B cell (primary cell): ENCODE measurements at places on chromosomes 6 and 20.

DNA sequence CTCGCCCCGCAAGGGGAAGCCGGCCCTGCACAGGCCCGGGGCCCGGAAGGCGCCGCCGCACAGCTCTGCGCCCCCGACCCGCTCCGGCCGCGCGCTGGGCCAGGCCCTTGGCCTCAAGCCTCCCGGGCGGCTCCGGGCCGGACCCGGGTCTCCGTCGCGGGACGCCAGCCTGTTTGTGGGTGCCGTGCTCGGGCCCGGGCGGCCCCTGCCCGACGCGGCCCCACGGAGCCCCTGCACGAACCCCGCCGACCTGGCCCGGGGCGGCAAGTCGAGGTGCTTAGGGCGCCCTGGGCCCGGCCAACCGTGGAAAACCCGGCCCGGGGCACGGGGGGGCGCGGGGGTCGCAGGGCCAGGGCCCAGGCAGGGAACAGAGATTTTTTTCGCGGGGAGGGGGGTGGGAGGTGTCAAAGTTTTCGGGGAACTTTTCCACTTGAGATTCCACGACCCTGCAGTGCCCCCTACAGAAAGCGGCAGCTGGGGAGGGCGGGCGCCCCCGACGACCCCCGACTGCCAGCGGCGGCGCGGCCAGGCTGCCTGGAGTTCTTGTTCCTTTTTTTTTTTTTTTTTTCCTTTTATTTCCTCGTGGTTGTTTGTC lies 805 bp upstream of the STX16 start:
- DNase-seq: peak; percentile 66

DNA sequence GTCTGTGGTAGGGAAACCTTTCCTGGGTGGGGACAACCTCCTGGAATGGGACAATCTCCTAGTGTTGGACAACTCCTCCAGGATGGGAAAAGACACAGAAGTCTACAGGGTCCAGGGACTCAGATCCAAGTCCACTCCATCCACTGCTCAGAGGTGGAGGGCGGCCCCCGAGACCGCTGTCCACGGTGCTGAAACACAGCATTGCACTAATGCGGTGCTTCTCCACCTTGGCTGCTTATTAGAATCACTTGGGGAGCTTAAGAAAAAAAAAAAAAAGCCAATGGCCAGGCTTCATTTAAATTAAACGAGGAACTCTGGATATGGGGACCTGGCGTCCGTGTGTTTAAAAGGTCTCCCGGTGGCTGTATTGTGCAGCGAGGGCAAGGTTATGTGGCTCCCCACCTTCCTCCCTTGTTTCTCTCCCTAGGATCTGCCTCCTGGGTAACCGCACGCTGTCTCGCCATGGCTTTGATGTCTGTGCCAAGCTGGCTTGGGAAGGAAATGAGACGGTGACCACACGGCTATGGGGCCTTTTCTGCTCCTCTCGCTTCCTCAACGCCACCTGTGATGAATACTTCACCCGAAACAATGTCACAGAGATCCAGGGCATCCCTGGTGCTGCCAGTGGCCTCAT lies 12.0 kb downstream of the SLC12A5 start:
- DNase-seq: peak; percentile 51

DNA sequence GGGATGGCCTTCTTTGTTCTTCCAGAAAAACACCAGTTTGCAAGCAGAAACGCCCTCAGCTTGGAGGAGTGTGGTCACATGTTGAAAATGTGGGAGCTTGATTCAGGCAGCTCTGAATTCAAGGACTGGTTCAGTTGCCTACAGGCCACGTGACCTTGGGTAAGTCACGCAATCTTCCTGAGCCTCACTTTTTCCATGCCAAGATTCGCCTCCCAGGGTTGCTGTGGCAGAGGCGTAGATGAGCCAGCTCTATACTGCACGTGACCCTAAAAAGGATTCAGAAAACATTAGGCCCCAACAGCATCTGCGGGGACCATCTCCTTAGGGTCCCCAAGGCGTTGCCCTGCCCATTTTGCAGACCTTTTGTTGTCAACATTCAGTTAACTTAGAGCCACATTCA lies 112.0 kb upstream of the SNX9 start:
- no peak for DNase-seq

GRCh38 chr6:109713097-109713496 lies 22.0 kb downstream of the FIG4 start:
- DNase-seq: no peak

- no peak for DNase-seq
These were observed 134.6 kb upstream of the BTN3A2 start for GRCh38 chr6:26230351-26230750.

GRCh38 chr20:5024103-5024502 lies 22.8 kb upstream of the SLC23A2 start:
- no peak for DNase-seq

GRCh38 chr6:55777469-55777868 lies 97.9 kb downstream of the BMP5 start:
- DNase-seq: no peak

DNA sequence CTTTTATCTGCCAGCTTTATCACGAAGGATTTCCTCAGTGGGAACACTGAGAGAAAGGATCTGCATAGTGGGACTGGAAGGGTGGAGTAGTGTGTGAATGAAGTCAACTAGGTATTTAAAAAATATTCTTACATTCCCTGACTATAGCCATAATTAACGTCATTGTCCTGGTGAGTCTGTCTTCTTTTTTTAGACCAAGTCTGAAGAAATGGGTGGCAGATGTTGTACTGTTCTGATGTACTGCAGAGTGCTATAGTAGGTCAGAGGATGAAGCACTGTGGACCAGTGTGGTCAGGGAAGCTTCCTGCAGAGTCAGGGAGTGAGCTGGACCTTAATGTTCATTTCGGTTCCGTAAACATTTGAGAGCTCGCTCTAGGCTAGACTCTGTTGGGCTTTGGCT lies 11.9 kb downstream of the TULP4 start:
- DNase-seq: no peak

GRCh38 chr20:3312940-3313682 lies 74.1 kb upstream of the SLC4A11 start:
- DNase-seq: no peak

DNA sequence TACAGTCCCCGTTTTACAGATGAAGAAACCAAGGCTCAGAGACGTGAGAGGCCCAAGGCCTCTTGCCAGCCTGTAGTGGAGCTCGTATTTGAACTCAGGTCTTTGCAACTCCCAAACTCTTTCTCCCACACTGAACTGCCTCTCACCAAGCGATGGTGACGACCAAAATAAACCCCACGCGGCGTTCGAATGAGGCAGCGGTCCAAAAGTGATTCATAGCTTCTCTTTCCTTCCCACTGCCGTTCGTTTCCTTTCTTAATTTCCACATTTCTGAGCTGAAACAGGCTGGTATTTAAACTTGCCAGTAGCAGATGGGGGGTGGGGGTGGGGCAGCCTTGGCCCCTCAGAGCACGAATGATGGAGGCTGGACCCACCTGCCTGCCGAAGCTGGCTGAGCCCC lies 252.9 kb upstream of the KCNG1 start:
- no peak for DNase-seq

- DNase-seq: no peak
These were observed 286.7 kb downstream of the PRL start for GRCh38 chr6:22010102-22010501.

GRCh38 chr6:3749977-3750316 lies 1.6 kb downstream of the PXDC1 start:
- no peak for DNase-seq

DNA sequence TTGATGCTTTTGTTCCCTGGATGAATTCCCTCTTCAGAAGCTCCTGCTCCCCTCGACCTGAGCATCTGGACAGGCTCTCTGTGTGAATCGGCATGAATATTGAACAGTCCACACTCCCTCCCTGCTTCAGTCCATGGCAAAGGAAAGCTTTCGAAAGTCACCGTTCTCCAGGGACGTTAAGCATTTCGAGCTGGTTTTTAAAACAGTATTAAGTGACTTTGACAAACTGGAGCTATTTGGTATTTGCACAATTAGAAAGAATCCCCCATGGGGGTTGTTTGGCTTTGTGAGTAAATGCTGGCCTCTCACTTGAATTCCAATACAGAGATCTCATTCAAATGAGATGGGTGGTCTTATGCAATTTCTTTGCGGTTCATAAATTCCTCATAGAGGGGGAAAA lies 85.3 kb upstream of the TIAM2 start:
- DNase-seq: no peak

DNA sequence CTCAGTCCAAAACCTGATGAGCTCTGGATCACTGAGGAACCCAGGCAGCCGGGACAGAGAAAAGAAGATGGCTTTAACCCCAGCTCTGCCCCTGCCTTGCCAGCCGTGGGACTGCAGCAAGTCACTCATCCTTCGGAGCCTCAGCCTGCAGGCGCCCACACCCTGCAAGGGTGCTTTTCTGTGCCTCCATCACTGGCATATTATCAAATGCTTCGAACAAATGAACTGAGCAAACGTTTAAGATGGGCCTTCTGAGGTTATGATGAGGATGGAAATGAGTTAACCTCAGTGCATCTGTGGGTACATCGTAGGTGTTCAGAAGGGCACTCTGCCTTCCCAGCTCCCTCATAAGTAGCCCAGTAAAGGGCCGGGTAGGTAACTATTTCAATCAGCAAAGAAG lies 79.0 kb downstream of the NFATC2 start:
- DNase-seq: no peak

DNA sequence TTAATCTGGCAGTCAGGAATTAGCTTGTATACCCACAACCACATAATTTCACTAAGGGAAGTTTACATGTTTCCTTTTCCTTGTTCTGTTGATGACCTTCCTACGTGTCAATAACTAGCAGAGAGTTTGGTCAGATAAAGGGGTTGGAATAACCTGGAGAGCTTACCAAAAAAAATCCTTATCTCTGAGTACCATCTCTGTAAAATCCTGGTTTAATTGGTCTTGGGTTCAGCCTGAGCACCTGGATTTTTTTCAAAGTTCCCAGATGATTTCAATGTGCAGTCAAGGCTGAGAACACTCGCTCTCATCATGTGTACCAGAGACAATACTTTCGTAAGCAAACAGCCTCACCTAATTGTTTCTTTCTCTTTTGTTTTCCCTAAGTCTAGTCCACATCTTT lies 483.8 kb upstream of the FLRT3 start:
- DNase-seq: no peak

- no peak for DNase-seq
These were observed 90.2 kb upstream of the HDAC2 start for GRCh38 chr6:114061116-114061515.

DNA sequence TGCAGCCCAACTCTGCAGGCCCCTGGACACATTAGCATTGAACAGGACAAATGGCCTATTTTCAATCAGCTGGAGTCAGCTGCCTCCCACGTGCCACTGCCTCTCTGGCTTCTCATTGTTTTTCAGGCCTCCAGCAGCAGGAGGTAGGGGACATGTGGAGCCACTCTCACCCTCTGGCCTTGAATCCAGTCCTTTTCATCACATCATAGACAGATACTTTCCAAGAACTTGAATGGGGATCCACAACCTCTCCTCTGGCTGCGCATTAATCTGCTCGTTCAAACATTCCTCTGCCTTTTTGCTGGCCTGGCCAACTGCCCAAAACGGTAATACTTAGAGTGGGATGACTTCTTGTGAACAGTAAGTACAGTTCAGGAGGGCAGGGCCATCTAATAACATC lies 592.3 kb downstream of the PKHD1 start:
- DNase-seq: no peak

GRCh38 chr20:49872056-49872455 lies 43.3 kb downstream of the SPATA2 start:
- no peak for DNase-seq

DNA sequence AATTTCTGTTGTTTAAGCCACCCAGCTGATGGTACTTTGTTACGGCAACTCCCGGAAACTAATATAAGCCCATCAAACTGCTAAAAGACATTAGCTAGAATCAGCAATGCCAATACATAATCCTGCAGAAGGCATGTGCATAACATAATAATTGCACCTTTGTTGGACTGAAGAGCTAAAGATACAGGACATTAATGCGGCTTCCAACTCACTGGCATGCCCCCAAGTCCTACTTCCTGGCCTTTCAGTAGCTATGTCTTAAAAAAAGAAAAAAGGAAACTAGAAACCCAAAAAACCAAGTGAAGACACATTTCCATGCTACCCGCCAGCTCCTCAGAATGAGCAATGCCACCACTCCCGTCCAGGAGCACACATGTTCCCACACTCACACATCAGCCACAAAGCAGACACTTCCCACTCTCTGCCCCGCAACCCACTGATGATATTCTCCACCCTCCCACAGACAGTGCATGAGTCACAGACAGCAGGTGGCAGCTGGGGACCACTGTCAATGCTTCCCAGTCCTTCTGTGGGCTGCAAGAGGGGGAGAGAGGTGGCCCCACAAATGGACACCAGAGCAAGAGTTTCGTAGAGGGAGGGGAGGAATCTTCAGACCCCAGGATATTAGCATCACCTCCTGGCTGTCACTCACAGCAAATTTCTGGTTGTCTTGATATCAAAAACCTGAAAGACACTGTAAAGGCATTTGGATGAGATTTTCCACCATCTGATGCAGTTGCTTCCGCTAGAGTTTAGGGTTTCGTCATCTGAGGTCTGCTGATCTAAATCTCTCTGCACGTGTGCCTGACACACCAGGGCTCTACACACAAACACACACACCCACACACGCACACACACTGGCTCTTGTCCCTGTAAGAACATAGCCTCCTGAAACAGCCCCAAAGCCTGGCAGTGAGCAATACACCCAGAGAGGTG lies 32.8 kb downstream of the GFOD1 start:
- DNase-seq: peak; percentile 75

GRCh38 chr6:108115598-108116058 lies 41.1 kb upstream of the OSTM1 start:
- DNase-seq: peak; percentile 56

- DNase-seq: no peak
These were observed 1.5 kb downstream of the TAGAP start for GRCh38 chr6:159043251-159043650.

DNA sequence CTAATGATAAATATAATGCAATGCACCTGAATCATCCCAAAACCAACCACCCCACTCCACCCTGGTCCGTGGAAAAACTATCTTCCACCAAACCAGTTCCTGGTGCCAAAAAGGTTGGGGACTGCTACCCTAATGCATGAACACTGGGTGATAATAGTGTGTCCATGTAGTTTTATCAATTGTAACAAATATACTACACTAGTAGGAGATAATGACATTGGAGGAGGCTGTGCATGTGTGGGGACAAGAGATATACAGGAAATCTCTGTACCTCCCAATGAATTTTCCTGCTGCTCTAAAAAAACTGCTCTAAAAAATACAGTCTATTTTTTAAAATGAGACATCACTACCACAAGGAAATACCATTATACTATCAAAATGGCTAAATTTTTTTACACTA lies 20.5 kb downstream of the CEP85L start:
- no peak for DNase-seq

DNA sequence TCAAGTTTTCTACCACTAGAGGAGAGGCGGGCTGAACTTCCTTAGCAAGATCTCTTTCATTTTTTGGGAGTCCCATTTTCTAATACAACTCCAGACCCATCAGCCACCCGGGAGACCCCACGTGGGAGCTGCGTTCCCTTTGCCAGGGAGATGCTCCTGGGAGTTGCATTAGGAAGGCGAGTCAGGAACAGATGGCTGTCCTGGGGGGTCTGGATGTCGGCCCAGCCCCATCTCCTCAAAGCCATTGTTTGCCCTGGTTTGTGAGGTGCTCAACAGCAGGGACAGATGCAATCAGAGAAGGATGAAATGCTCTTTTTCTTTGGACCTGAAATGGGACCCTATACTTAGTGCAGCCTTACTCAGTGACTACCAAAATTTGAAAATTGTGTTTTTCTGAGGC lies 39.4 kb downstream of the CARMIL1 start:
- no peak for DNase-seq
